Prostate gland (tissue), 2 donors: ENCODE measurements at places on chromosomes 7 and 10. TPM values are rescaled to one million over a fixed set of nuclear protein-coding genes. Genes with fewer than 3 reads are reported as not detected.

DNA sequence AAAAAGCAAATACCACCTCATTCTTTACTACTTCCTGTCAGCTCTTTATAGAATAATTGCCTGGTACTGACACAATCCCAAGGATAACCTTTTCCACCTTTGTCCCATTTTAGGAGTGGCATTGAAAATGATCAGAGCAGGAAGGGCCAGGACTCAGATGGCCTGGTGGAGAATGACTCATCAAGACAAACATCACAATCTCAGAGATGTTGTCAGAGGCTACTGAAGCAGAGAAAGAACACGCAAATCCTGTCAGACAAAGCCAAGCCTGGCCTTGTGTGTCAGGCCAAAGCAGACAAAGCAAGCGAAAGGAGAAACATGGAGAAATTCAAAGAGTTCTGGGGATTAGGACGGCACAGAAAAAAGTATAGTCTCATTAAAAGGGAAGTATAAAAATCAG, 40.9 kb downstream of the NSUN6 start:
- peak; percentile 60 for DNase-seq

- no peak for DNase-seq
These were observed 213.6 kb upstream of the FZD1 start for GRCh38 chr7:91050677-91051076.

DNA sequence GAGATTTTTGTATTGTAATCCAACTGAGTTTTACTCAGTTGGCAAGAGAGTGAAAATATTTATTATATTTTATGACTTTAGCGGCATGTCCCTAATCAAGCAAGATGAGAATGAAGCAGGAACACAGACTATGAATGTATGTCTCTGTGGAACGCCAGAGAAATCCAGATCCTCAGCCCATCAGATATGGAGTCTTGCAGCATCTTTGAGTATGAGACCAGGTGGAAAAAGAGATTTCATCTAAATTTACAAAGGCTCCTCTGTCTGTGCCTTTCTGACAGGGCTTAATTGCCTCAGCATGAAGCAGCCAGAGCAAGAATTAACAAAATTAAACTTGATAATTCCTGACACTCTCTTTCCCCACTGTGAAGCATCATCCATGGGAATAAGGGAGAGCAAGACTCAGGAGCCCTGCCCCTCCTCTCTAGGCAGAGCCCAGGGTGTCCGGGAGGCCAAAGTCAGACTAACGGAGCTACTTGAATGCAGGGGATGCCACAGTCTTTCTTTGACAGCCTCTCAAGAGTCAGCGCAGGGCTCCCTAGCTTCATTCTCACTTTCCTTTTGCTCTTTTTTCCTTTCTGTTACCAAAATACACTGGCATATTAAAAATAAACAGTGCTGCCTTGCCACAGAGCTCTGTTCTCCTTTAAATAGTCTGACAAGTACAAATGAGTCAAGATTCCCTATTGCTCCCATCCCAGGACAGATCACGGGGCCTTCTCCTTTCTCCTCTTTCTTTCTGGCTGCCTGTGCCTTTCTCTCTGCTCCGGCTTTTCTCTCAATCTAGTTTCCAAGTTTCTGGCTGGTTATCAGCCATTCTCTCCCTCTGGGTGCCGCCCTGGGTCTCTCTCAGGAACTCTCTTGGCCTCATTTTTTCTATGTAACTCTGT, 132.2 kb upstream of the INHBA start:
- no peak for DNase-seq

- DNase-seq, result no peak
These were observed 169.6 kb upstream of the ITGB1 start for GRCh38 chr10:33127622-33128021.

DNA sequence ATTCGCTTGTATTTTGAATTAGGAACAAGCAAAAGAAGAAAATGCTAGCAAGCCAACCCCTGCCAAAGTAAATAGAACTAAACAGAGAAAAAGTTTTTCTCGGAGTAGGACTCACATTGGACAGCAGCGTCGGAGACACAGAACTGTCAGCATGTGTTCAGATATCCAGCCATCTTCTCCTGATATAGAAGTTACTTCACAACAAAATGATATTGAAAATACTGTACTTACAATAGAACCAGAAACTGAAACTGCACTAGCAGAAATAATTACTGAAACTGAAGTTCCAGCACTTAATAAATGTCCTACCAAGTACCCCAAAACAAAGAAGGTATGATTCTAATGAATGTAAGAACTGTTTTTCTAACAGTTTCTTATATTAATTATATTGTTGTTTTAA, 87.9 kb downstream of the KMT2E start:
- DNase-seq, result no peak

FAM237B gene
- not detected for total RNA-seq

GRCh38 chr7:154330318-154330717, 278.1 kb downstream of the DPP6 start:
- DNase-seq, result no peak

DNA sequence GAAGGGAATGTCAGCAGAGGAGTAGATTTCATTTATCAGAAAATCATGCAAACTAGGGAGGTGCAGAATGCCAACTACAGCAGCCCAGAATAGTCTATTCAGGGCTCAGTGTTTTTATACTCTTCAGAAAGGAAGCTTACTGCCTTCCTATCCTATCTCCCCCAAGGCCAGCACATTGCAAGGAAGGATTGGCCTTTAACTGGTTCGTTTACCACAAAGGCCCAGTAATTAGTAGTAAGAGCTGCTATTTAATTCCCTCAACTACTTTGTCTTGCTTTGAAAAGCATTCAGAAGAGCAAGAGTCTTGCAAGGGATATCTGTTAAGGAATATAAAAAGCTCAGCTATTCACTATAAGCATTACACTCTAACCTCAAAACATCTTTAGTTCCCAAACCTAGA, 86.4 kb upstream of the RNF148 start:
- no peak for DNase-seq

- DNase-seq, result no peak
These were observed 52.0 kb downstream of the MMRN2 start for GRCh38 chr10:86905429-86905828.

DNA sequence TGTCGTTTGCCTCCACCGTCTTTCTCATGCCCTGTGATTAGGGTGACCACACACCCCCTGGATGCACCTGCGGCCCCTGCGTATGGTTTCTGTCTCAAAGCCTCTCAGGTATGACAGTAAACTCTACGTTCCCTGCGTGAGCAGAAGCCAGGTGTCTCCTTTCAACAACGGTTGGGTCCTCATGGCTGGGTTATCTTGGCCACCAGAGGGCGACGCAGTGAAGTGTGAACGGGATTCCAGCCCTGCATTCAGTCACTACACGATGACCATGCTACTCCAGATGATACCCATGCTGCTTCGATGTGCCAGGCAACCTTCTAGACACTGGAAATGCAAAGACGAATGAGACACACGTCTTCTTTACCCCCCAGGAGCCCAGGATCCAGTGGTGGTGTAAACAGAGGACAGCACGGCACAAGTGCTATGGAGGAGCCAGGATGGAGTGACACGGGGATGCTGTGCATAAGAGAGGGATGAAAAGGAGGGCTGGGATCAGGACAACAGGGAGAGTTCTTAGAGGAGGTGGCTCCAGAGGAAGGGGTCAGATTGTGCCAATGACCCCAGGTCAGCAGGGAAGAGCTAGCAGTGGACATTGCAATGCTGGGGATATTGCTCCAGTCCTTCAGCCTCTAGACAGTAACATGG, 228.1 kb upstream of the PFKP start:
- DNase-seq, result peak; percentile 37

DNA sequence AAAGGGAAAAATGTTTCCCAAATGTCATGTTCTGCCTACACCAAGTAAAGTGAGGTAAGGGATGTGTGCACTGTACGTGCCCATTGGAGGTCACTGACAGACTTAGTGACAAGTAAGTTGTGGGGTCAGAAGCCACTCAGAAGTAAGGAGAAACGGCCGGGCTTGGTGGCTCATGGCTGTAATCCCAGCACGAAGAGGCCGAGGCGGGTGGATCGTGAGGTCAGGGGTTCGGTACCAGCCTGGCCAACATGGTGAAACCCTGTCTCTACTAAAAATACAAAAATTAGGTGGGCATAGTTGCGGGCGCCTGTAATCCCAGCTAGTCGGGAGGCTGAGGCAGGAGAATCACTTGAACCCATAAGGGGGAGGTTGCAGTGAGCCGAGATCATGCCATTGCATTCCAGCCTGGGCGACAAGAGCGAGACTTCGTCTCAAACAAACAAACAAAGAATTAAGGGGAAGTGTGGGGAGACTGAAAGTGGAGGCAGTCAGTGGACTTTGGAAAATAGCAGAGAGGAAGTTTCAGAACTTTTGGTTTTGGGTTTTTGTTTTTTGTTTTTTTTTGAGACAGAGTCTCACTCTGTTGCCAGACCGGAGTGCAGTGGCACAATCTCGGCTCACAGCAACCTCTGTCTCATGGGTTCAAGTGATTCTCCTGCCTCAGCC, 114.8 kb downstream of the WDFY4 start:
- DNase-seq, result no peak

- DNase-seq, result no peak
These were observed 130.0 kb upstream of the LANCL2 start for GRCh38 chr7:55235115-55235514.

CCZ1 gene
- 40.6 TPM for total RNA-seq

DNA sequence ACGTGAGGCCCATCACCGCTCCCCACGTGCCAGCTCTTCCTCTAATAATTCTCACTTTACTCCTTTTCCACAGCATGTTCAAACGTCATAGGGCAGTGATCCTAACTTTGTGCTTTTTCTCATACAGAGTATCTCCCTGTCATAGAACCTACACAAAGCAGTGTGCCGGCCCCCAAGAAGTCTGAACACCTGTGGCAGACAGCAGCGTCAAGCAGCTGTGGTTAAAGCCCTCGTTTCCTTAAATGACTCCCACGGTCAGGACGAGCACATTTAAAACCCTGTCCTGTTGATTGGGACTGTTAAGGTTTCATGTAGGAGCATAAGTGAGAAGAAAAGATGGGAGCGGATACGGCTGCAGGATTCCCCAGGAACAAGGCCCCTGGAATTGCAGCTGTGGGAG, 267.2 kb downstream of the DIP2C start:
- DNase-seq, result no peak
